Activated CD8-positive, alpha-beta T cell treated with anti-CD3 and anti-CD28 coated beads, Interleukin-2, amount 10 ng/mL, durations not matched to agents 7 days and 5 days (primary cell): ENCODE measurements at places on chromosomes 1 and 21. TPM values are rescaled to one million over a fixed set of nuclear protein-coding genes. Genes with fewer than 3 reads are reported as not detected.

- no peak for DNase-seq
Measured at GRCh38 chr1:172515436-172515835, 17.5 kb upstream of the SUCO start.

- DNase-seq, result no peak
Measured at GRCh38 chr1:220999872-221000863, 120.9 kb downstream of the HLX start.

DNA sequence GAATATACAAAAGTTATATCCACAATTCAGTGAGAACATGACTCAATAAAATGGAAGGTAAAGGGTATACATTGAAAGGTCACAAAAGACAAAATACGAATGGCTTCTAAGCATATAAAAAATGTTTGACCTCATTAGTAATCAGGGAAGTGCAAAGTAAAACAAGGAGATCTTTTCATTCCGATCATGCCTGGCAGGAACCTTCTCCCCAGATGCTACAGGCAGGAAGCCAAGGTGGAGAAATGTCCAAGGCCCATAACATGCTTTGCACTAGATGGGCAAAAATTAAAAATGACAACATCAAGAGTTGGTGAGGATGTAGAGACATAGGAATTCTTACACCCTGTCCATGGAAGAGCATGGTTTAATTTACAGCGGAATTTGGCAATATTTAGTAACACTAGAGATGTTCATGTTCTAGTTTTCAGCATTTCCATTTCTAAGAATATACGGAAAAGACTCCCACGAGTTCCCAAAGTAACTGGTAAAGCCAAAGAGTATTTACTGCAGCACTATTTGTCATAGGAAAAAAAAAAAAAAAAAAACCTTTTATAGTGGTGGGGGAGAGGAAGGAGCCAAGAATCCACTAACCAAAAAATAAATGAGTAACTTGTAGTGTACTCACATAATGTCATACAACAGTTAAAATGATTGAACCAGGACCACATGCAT is 184.5 kb upstream of the KAZN start:
- DNase-seq, result no peak

DNA sequence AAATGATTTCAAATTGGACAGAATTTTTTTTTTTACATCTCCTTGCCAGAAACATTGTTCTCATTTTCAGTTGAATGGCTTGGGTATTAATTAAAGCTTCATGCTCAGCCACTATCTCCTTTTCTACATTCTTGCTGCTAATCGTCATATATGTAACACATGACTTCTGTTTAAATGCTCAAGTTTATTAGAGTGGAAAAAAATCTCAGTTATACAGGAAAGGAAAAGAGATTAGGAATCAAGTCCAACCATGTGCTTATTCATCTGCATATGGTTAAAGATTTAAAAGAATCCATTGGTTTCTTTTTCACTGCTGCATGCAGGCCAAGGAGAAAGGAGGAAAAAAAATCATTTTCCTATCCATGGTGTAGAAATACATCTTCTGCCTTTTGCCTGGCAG is 47.3 kb upstream of the CNN3 start:
- DNase-seq, result no peak

GRCh38 chr1:168963601-168964000 is 142.9 kb upstream of the ATP1B1 start:
- no peak for DNase-seq

- DNase-seq, result no peak
Measured at GRCh38 chr1:206049293-206049692, 3.7 kb upstream of the RHEX start.

DNA sequence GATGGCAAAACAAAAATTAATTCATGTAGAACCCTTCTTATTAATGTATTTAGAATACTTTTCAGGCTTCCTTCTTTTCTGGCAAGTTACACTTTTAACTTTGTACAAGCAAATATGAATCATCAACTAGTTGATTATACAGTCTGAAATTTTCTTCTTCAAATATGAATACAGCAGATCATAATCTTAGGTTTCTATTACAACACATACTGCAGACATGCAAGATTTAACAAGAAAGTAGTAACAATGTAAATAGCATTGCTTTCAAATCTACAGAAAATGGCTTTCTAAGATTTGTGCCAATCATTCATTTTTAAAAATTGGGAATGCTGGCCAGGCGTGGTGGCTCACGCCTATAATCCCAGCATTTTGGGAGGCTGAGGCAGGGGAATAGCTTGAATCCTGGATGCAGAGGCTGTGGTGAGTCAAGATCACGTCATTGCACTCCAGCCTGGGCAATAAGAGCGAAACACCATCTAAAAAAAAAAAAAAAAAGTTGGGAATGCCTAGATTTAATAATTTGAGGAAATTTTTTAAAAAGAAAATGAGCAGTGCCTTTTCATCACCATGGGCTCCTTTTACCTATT is 68.4 kb upstream of the DPYD start:
- no peak for DNase-seq

GRCh38 chr21:42400525-42400924 is 3.2 kb upstream of the UBASH3A start:
- DNase-seq, result no peak

- DNase-seq, result no peak
Measured at GRCh38 chr1:7043719-7044535, 258.7 kb downstream of the CAMTA1 start.

DNA sequence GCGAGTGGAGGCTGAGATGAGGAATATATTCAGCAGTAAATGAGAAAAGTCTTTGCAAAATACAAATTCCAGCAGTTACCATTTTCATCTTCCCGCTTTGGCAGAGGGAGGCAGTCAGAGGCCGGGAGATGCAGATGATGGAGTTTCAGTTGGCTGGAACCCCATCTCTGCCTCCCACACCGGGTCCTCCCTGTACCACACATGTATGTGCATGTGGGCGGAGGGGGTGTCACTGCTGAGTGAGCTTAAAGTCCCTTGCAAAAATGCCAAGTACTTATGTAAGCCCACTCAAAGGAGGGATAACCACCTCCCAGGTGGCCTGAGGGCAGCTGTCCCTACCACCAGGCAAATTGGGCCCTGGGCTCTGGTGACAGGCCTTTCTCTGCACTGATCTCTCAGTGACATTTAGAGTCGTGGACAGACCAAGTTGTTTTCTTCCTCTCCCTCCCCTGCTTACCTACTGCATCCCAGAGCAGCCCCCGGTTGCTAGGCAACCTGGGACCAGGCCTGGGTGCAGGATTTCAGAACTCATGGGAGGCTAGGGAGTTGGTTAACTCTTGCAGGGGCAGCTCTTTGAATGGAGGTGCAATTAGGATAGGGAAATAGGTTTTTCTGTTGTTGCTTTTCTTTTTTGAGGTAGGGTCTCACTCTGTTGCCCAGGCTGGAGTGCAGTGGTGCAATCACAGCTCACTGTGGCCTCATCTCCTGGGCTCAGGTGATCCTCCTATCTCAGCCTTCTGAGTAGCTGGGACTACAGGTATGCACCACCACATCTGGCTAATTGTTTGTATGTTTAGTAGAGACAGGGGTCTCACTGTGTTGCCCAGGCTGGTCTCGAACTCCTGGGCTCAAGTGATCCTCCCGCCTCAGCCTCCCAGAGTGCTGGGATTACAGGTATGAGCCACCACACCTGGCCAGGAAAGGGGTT is 17.1 kb upstream of the UBXN10 start:
- DNase-seq, result no peak

DNA sequence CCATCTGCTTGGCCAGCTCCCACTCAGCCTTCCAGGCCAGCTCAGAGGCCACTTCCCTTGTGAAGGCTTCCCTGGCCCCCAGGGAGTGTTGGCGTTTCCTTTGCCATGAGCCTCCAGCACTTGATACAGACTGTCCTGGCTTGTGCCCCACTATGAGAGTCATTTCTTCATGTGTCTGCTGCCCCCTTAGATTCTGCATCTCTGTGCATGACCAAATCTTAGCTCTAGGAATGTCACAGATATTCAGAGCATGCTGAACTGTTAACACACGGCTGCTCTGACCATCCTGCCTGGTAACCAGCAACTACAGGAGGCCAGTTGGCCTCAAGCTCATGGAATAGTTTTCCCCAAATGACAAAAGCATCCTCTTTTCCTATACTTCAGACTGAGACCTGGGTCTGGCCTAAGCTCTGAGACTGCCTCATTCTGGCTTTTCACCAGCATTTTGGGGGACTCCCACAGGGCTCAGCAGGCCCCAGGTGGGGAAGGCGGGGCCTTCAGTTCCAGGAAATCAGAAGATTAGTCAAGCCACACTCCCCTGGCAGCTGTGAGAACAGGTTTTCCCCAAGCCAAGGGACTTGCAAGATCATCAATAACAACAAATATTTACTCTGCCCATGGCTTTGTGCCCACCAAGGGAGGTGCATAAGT is 182.6 kb upstream of the EDN2 start:
- peak; percentile 77 for DNase-seq

The BCAN gene
- total RNA-seq, result not detected

The DISP3 gene
- 0.55 TPM for total RNA-seq

The OR2L3 gene
- not detected for total RNA-seq
